Muscle of back (tissue), 13 donors: ENCODE measurements at places on chromosomes 7 and 10.

GRCh38 chr10:122362621-122363020 is 11.9 kb upstream of the PLEKHA1 start:
- no peak for DNase-seq

- no peak for DNase-seq
Observed at GRCh38 chr7:16204953-16205352, 216.4 kb downstream of the CRPPA start.

- no peak for DNase-seq
Observed at GRCh38 chr10:49175587-49176309, 12.4 kb downstream of the TMEM273 start.

DNA sequence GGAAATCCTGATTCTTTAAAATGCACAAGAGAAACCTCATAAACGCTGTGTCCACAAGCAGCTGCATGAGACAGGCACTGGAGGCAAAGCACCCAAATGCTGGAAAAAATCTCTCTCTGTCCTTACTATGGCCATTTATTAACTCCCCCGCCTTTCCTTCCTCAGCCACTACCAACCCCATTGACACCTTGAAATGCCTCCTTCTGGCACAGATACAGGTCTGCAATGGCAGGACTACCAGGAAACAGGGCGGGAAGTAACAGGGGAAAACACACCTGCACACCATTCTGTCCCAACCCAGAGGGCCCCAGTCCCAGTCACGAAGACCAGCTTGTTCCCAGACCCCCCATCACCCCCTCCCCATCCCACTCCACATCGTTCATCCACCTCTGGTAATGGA is 224.3 kb downstream of the PARD3 start:
- DNase-seq: no peak

DNA sequence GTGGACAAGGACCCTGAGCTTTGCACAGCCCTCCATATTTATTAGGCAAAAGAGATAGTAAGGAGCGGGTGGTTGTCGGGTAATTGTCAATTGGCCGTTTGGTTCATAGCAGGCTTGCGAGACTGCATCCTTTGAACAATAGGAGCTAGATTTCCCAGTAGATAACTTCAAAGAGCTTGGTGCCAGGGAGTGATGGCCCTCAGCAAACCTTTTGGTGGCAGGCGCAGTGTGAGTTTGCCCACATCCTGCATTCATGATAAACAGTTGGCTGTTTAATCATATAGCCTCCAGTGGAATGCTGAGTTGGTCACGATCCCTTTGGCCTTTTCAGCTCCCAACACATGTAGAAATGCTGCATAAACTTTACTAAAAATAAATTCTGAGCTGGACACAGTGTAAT is 156.9 kb downstream of the AKR1D1 start:
- no peak for DNase-seq

DNA sequence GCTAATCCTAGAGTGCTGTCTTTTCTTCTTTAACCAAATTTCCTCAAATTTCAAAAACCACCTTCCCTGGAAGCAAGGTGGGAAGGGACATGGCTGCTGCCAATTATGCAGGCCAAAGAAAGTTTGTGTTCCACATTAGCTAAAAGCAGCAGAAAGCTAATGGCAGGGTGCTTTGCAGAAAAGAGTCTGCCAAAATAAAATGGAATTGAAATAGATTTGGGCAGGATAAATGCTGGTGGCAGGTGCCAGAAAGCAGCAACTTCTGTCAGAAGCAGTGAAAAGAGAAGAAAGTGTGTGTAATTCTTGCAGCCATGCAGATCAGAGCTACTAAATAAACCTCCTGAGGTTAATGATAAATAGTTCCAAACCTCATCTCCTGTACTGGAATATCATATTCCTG is 275.5 kb downstream of the ABCA13 start:
- DNase-seq: no peak

DNA sequence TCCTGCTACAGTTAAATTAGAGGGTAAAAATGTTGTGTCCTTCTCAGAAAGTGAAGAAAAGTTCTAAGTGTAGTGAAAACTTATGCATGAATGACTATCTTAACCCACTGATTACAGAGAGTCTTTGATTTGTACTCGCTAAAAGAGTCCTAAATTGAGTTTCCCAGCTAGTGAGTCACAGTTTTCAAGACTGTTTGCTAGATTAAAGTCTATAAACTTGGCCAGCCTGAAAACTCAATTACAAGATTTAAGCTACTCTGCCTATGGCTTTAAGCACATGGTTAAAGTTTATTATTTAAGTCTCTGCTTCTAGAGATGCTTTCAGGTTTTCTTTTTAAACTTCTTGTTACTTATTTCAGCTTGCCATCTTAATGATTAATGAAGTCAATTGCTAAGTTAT is 44.4 kb downstream of the MRPS24 start:
- no peak for DNase-seq
